CD8-positive, alpha-beta T cell (primary cell): ENCODE measurements at places on chromosomes 2 and 18. TPM values are rescaled to one million over a fixed set of nuclear protein-coding genes. Genes with fewer than 3 reads are reported as not detected.

TTC32 gene
- 33.7 TPM for total RNA-seq

DSG2 gene
- total RNA-seq, result not detected

IL36A gene
- total RNA-seq, result not detected

RIT2 gene
- not detected for total RNA-seq

TEKT4 gene
- total RNA-seq, result not detected

POLR1A gene
- 12.3 TPM for total RNA-seq

ZC3H6 gene
- total RNA-seq, result 15.1 TPM

SERPINB11 gene
- total RNA-seq, result not detected

TLX2 gene
- not detected for total RNA-seq

ADAM17 gene
- total RNA-seq, result 25.1 TPM

FAM237A gene
- total RNA-seq, result not detected

CCDC121 gene
- 0.92 TPM for total RNA-seq

YWHAQ gene
- 123 TPM for total RNA-seq

C1QL2 gene
- total RNA-seq, result not detected

NEURL3 gene
- total RNA-seq, result not detected

FOXD4L1 gene
- total RNA-seq, result not detected

SLC38A11 gene
- not detected for total RNA-seq
